Stimulated activated CD4-positive, alpha-beta T cell treated with anti-CD3 and anti-CD28 coated beads, Interleukin-4, amount 100 ng/mL, for 1 hour (primary cell): ENCODE measurements at places on chromosomes 11 and 22.

DNA sequence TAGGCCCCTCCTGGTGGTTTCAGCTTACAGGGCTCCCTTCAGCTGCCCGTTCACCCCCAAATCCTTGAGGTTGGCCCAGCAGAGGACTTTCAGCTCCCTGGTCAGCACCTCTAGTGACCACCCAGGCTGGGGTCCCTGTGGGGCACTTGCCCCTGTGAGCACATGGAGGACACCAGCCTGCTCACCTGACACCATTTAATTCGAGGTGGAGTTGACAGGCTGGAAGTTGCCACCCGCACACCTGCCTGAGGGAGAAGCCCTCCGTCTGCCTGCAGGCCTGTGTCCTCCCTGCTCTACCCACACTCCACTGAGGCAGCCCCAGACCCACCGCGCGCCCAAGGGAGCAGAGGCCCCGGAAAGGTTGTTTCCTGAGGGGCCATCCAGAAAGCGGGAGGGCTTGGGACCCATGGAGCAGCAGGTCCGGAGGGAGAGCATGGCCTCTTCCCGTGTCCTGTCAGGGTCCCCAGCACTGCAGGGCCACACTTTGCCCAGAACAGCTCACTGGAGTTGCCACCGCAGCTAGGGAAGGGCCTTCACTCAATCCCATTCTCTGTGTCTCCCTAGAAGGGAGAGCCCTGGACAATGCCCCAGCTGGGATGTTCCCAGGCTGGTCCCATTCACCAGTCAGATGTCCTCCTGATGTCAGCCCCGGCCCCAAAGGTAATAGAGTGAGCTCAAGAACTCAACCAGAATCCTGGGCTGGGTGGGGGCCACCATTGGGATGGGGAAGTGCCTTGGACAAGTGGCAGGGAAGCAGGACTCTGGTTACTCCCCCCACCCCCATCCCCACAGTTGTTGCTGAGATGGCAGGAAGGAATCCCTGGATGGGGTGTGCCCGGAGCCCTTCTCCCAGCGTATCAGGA is 82.4 kb downstream of the MED15 start:
- DNase-seq, result no peak

DNA sequence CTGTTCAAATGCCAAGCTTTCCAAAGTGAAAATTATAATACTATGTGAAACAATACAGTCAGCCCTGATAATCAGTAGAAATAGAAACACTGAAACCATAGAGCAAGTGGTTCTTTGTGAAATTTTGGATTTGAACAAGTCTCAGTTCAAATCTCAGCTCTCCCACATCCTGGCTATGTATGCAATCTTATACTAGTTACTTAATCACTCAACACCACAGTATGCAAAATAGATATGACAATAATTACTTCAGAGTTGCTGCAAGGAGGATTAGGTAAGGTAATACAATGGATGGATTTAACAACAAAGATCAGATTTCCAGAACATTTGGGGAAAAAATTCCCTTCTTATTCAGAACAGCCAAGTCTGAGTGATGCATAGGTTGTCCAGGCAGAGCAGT is 851.8 kb upstream of the CCDC90B start:
- DNase-seq, result no peak

GRCh38 chr11:102842930-102843329 is 479 bp downstream of the MMP3 start:
- DNase-seq, result no peak

GRCh38 chr11:121451986-121452608 is at the start of gene SORL1:
Gene SORL1, plus strand, starts transcription at chr11:121452314. Its CDS starts 18 bp downstream, at chr11:121452332.
- peak; percentile 81 for DNase-seq

DNA sequence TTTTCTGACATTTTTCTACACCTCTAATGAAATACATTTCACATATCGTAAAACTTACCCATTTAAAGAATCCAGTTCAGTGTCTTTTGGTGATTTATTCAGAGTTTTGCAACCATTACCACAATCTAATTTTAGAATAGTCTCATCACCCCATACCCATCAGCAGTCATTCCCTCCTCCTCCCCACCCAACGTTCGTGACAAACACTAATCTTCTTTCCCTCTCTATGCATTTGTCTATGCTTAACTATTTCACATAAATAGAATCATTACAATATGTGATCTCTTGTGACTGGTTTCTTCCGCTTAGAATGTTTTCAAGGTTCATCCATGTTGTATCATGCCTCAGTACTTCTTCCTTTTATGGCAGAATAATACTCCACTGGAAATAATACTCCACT is 9.5 kb downstream of the TTC28 start:
- no peak for DNase-seq

DNA sequence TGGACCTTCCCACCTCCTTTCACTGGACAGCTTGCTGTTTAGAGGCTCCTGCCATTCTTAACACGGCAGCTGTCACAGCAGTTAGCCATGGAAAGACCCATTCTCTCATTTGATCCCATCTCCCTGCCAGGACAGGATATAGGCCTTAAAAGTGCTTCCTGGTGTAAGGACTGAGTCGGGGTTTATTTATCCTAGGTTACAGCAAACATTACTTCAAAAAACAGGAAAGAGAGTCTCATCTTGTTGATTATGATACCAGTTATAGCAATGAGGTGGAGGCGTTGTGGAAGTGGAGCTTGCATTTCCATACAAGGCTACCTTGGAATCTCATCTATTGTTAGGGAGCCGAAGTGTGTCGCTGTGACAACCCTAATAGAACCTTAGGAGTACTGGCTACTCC is 17.4 kb upstream of the ETS1 start:
- DNase-seq, result no peak

- no peak for DNase-seq
These were observed 39.7 kb downstream of the ME3 start for GRCh38 chr11:86632499-86633269.

DNA sequence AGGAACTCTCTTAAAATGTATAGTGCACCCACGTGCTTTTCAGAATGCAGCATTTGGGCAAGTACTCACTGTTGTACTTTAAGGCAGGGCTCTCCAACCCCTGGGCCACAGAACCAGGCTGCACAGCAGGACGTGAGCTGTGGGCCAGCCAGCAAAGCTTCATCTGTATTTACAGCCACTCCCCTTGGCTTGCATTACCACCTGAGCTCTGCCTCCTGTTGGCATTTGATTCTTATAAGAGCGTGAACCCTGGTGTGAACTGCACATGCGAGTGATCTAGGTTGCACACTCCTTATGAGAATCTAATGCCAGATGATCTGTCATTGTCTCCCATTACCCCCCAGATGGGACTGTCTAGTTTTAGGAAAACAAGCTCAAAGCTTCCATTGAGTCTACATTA is 3.0 kb downstream of the C11orf58 start:
- DNase-seq, result no peak

GRCh38 chr11:13222285-13222684 is 55.3 kb upstream of the BMAL1 start:
- no peak for DNase-seq

- DNase-seq, result no peak
These were observed 218.8 kb upstream of the B3GAT1 start for GRCh38 chr11:134630861-134631260.

GRCh38 chr22:38766076-38766777 is 10.4 kb upstream of the SUN2 start:
- DNase-seq, result peak; percentile 34

- no peak for DNase-seq
These were observed 6.5 kb downstream of the PPFIBP2 start for GRCh38 chr11:7520011-7520942.

GRCh38 chr11:4848908-4849532 is at the start of gene OR51S1:
Gene OR51S1, minus strand, starts transcription at chr11:4849208. Its CDS starts 0 bp downstream, at chr11:4849208.
- DNase-seq, result no peak

- no peak for DNase-seq
These were observed 1.9 kb upstream of the GRAMD1B start for GRCh38 chr11:123428116-123428715.

DNA sequence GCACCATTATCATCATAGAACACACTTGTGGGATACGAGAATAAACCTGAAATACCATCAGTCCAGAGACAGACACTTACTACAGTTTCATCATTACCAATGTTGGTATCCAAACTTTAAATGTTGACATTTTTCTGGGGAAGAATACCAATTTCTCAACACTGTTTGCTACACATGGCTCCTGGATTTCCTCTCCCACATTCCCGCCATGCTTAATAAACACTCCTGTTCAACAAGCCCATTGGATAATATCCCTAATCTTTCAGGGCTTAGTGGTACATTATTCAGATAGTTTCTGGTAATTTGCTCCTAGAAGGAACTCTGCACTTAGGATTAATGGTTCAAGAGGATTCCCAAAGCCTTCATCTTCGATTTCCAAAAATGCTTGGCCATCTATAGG is 48.2 kb downstream of the CSF2RB start:
- DNase-seq, result no peak

DNA sequence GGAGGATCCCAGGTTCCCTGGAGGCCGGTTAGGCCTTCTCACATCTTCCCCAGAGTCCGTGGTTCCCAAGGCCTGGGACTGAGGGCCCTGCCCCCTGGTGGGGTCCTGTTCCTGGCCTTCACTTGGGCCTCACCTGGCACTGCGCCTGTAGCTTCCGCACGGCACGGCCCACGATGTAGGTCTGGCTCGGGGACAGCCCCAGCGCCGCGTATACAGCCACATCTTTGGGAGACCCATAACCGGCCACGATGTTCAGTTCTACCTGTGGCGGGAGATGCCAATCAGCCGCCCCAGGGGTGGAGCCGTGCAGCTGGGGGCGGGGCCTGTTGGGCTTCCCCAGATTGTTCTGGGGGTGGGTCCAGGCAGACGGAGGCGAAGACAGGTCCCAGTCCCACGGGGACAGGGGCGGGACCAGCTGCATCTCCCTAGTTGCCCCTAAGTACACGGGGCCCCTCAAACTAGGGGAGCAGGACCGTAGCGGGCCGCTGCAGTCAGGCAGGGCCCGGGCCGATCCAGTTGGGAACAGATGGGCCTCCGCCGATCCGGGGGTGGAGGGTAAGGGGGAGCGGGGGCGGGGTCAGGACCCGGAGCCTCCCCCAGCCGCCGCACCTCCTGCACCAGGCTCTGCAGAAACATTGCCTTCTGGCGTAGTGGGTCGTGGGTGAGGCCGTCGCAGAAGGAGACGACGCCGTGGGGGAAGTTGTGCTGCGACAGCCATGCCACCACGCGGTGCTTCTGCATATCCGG is 10.1 kb downstream of the AIP start:
- DNase-seq, result no peak

DNA sequence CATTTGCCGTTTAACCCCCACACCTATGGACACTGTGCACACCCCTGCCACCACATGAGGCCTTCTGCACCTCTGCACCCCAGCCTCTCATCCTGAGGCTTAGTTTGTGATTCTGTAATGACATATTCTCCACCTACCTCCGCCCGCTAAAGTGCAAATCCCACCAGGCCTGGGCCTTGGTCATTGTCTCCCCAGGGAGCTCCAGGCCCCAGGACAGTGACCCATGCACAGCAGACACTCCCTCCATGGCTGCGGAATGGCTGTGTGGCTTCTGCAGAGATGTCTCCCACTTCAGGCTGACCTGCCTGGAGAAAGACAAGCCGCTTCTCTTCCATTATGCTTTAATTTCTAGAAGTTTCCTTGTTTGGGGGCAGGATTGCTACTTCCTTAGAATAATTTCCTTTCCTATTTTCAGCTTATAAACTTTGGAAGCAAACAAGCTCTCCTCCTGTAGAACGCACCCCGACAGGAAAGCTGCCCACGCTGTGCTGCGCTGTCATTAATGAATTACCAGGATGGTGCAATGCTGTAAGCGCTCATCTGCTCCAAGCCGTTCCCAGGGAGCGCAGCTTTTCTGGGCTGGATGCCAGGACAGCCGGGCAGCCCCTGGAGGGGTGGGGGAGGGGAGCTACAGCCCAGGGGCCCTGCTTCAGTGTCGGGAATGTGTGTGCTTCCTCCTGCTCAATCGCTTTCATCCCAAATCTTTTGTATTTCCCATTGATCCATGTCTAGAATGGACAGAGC is 618.0 kb downstream of the BRD1 start:
- no peak for DNase-seq

DNA sequence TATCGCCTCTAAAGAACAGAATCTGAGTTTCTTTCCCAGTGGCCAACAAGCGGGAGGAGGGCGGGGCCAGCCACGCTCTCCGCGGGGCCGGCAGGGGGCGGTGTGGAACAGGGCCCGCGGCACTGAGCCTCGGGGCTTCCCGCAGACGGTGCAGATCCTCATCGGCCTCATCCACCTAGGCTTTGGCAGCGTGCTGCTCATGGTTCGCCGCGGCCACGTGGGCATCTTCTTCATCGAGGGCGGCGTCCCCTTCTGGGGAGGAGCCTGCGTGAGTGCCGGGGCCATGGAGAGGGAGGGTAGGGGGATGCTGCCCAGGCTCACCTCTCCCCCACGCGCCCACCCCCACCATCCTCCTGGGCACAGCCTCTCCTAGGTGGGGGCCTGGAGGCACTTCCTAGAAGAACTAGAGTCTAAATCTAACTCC is 10.7 kb downstream of the MS4A15 start:
- DNase-seq, result peak; percentile 22

DNA sequence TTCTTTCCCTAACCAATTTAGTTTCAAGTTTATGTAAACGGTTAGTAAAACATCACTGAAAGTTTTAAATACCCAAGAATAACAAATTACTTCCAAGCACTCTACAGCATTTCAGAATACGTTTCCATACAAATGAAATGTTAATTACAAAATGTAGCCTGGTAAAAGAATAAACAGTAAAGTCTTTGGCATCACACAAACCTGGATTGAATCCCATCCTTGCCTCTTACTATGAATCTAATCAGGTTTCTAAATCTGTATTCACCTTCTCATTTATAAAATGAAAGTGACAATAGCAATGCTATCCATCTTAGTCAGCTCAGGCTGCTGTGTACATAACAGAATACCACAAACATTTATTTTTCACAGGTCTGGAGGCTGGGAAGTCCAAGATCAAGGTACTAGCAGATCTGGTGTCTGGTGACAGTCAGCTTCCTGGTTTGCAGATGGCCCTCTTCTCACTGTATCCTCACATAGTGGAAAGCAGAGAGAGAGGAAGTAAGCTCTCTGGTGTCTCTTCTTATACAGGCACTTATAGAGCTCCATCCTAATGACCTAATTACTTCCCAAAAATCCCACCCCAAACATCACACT is 19.2 kb downstream of the FAM168A start:
- no peak for DNase-seq

GRCh38 chr11:12640355-12640754 is 33.9 kb upstream of the TEAD1 start:
- no peak for DNase-seq

DNA sequence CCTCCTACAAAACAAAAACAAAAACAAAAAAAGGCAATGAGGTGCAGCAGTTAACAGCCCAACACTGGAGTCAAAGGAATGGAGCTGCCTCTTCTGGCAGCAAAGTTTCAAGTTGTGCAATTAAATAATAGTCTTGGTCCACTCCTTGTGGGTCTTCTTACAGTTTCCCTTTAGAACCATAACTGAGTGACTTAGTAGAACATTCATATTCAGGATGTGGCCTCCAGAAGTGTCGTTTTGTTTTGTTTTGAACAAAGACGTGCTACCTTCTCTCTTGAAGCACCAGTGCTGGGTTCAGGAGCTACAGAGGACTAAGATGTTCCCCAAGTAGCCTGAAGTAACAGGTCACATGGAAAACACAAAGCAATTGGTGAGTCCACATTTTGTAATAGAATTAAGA is 2.0 kb upstream of the JAML start:
- no peak for DNase-seq

GRCh38 chr22:27834364-27835185 is 33.0 kb upstream of the MN1 start:
- no peak for DNase-seq
